ENCODE measurements at places on chromosomes 2 and 18. TPM values are rescaled to one million over a fixed set of nuclear protein-coding genes. Genes with fewer than 3 reads are reported as not detected.

CRACDL gene
- total RNA-seq: under 0.01 TPM

CYP27C1 gene
- 2.4 TPM for total RNA-seq

CYP1B1 gene
- 860 TPM for total RNA-seq

TMEM17 gene
- 3.4 TPM for total RNA-seq

C2orf76 gene
- 11.5 TPM for total RNA-seq

ARHGEF33 gene
- total RNA-seq: 1.2 TPM

GPBAR1 gene
- 0.26 TPM for total RNA-seq

IMPA2 gene
- total RNA-seq: 20.5 TPM

CELF4 gene
- total RNA-seq: not detected

RAB3GAP1 gene
- 129 TPM for total RNA-seq

NAT8 gene
- not detected for total RNA-seq

CRYBA2 gene
- not detected for total RNA-seq

POTEJ gene
- not detected for total RNA-seq

STEAP3 gene
- total RNA-seq: 38.8 TPM

SERPINB10 gene
- not detected for total RNA-seq

NFE2L2 gene
- 85.8 TPM for total RNA-seq

MROH2A gene
- not detected for total RNA-seq

PLCL1 gene
- total RNA-seq: 0.39 TPM

CPLX4 gene
- not detected for total RNA-seq

CNGA3 gene
- total RNA-seq: 0.43 TPM

PDE11A gene
- 0.22 TPM for total RNA-seq

MC5R gene
- total RNA-seq: not detected

CYTIP gene
- total RNA-seq: 0.76 TPM

RAB10 gene
- total RNA-seq: 203 TPM

REG3G gene
- not detected for total RNA-seq

DSG1 gene
- not detected for total RNA-seq

KLHL14 gene
- not detected for total RNA-seq

GIGYF2 gene
- total RNA-seq: 70.0 TPM

WDR12 gene
- total RNA-seq: 19.6 TPM

NTSR2 gene
- not detected for total RNA-seq

All from articular chondrocyte of knee joint (primary cell).